ENCODE measurements at places on chromosomes 7 and 10.

DNA sequence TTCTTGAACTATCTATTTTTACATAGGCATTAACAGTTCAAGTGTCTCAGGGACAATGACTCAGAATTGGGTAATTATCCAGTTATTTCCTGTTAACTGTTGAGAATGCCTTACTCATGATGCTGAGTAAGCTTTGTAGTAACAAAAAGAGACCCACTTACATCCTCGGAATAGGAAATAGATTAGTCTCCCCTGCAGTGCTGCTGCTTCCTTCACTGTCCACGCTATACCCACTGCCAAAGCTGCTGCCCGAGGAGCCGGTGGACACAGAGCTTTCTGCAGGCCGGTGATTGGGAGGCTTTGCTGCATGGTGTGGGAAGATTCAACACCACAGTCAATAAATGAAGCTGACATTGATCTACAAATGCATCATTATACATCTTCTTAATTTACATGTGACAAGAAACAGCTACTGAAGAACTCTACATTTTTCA lies 357.1 kb downstream of the PCLO start:
- DNase-seq = no peak

GRCh38 chr7:138838166-138838565 lies 40.2 kb upstream of the ATP6V0A4 start:
- no peak for DNase-seq

GRCh38 chr7:95621404-95621803 lies 25.1 kb upstream of the PDK4 start:
- no peak for DNase-seq

DNA sequence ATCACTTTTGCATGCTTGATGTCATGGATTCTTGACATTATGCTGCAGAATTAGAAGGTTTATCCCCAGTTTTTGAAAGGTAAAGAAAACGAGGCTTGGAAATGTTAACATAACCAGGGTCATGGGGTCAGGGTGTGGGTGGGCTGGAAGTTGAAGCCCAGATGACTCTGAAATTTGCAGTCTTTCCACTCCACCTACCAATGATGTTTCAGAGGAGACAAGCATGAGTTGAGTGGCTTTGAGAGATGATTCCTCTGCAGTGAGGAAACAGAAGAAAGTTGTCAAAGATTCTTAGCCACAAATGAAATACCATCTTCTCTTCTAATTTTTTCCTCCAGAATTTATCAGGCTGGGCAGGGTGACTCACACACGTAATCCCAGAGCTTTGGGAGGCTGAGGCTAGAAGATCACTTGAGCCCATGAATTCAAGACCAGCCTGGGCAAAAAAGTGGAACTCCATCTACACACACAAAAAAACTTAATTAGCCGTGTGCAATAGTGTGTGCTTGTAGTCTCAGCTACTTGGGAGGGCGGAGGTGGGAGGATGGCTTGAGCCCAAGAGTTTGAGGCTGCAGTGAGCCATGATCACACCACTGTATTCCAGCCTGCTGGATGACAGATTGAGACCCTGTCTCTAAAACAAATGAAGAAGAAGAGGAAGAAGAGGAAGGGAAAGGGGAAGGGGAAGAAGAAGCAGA lies 239.1 kb upstream of the AUTS2 start:
- DNase-seq = no peak

GRCh38 chr10:75018686-75019307 lies 92.7 kb upstream of the SAMD8 start:
- no peak for DNase-seq

- no peak for DNase-seq
These were observed 50.6 kb upstream of the ZC3HAV1 start for GRCh38 chr7:139159900-139160675.

DNA sequence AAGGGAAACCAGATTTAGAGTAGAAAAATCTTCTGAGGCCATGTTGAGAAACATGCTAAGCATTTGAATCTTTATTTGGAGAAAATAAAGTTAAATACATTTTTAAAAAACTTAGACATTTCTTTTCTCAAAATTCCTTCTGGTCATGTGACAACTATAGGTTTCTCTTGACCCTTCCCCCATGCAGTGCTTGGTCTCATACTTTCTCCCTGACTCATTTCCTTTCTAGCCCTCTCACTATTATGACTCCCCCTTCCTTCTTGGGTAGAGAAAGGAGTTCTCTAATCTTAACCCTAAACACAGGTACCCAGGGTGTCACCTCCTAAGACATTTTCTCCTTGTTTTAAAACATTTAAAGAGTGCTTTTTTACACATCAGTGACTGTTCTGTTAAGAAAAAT lies 179.5 kb upstream of the TMEM106B start:
- no peak for DNase-seq

DNA sequence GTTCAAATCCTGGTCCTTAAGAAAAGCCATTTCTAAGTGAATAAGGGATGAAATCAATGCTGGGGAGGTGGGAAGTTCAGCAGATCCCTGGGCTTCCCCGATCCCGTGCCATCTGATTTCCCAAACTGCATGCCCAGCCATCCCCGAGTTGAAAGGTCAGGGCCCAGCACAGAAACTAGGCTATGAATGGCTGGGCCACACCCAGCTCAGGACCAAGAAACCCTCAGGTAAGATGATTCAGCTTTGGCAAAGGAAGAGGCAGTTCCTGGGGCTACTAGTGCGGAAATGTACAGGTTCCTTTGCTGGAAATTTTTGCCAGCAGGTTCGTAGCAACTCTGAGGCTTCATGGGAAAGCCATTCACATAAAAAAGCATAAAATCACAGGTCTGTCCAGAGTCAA lies 182.7 kb downstream of the FAM107B start:
- no peak for DNase-seq

DNA sequence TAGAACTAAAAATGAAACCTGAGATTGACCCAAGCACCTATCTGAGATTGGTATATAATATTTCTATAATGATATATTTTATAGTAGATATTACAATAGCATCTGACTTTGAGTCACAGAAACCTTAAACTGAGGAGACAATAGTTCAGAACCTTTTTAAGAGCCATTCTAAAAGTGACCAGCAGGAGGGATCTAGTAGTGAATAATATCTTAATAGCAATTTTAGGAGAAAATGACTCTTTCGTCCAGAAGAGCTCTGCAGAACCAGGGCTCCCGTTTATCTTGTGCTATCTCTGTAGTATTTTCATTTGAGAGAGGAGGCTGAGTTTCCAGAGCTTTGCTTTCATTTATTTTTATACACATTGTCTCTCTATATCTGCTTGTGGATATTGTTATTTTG lies 68.1 kb downstream of the PODXL start:
- DNase-seq = no peak
